ENCODE measurements at places on chromosomes 7 and 10. TPM values are rescaled to one million over a fixed set of nuclear protein-coding genes. Genes with fewer than 3 reads are reported as not detected.

NEUROD6 gene
- total RNA-seq: not detected

PNLIPRP3 gene
- not detected for total RNA-seq

GIMAP4 gene
- total RNA-seq: not detected

PALD1 gene
- 6.5 TPM for total RNA-seq

GIMAP7 gene
- total RNA-seq: not detected

INMT gene
- total RNA-seq: not detected

WASHC2C gene
- total RNA-seq: 18.1 TPM

GFRA1 gene
- 8.9 TPM for total RNA-seq

SUV39H2 gene
- total RNA-seq: 19.7 TPM

TSPAN13 gene
- 12.8 TPM for total RNA-seq

STEAP4 gene
- not detected for total RNA-seq

PTPN20 gene
- total RNA-seq: 4.5 TPM
